ENCODE measurements at places on chromosomes 12 and 14. TPM values are rescaled to one million over a fixed set of nuclear protein-coding genes. Genes with fewer than 3 reads are reported as not detected.

DNA sequence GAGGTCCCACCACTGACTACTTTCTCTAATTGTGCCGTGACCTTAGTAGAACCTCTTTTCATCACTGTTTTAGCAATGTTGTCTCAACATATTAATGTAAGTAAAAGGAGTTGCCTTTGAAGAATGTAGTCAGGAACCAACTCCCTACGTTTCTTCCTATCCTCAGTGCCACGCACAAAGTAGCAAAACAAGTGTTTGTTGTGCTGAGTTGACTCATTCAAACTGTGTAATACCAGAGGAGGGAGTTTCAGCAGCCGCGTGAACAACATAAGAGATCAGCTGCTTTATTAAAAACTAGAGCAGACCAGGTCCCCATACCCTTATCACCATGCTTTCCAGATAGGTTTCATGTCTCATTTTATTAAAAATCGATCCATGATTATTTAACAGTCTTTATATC is 19.1 kb downstream of the PLBD1 start:
- no peak for DNase-seq

- DNase-seq, result no peak
These were observed 19.1 kb downstream of the SCFD1 start for GRCh38 chr14:30641207-30641606.

Gene DIABLO
- total RNA-seq, result 112 TPM

Gene SLC17A8
- not detected for total RNA-seq
